ENCODE measurements at places on chromosomes 3 and 15.

DNA sequence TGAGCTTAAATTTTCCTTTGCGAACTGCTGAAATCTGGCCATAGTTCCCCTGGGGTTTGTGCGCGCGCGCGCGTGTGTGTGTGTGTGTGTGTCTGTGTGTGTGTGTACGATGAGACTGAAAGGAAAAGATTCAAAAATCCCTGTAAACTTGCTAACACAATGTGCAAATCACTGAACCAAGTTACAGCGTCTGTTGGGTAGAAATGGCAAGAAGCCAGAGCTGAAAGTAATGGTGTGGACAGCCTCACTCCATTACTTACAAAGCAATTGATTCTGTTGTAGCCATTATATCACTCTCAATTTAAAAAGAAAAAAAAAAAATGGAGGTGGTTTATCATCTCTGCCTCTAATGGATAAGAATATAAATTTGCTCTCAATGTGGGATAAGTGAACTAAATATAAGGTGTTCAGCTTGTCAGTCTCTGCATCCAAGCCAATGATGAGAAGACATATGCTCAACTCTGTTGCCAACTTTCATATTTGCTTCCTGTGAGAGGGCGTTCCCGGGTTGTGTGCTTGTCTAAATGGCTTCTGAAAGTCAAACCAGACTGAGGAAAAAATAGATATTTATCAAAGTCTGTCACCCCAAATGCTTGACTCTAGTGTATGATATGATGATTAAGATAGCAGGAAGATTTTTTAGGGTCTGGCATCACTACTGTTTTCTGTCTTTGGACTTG is 422.2 kb downstream of the ZNF385D start:
- DNase-seq = no peak

DNA sequence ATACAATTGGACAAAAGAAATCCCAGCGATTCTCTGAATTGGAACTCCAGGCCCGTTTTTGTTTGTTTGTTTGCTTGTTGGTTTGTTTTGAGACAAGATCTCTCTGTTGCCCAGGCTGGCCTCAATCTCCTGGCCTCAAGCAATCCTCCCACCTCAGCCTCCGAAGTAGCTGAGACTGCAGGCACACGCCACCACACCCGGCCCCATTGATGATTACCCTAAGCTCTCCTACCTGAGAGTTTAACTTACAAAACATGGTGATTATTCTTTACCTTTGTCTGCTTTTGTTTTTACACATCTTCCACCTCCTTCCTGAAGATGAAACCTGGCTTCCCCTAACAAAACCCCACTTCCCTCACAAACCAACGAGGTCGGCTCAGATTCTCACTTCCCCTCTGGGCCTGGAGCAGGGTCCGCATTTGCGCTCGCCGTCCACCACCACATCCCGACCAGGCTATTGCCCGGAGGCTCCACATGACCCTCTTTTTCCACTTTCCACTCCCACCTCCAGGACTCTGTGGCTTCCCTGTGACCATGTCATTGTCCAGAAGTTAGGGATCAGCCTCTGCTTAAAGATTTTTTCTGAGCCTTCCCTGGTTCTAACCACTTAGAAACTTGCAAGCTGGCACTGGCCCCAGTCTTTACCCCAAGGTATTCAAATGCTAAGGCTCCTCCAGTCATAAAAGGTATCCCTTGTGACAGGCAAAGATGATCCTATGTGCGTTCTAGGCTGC is 14.8 kb downstream of the KLHL6 start:
- DNase-seq = no peak

GRCh38 chr3:48835650-48836366 is 11.9 kb downstream of the PRKAR2A start:
- no peak for DNase-seq

DNA sequence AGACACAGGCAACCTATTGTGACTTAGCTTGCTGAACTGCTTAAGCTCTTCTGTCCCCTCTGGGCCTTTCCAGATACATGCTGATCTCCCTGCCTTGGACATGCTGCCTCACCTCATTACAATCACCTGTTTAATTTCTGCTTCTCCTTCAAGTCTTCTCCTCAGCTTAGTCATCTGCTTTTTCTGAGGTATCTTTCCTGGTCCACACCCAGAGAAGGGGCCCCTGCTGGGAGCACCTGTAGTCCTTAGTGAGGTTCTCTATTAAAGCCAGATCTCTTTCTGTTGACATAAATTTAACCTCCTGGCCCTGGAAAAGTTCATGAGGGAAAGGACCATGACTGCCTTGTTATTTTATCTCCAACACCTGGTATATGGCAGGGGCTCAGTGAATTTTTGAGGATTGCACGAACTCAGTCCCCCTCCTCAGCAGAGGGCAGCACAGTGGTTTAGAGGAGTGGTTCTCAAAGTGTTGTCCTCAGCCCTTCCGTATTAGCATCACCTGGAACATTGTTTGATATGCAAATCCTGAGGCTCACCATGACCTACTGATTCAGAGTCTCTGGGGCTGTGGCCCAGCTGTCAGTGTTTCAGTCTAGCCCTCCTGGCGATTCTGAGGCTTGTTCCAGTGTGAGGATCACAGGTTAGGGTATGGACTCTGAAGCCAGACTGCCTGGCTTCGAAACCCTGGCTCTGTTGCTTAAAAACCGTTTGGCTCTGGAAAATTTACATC is 12.7 kb downstream of the COL6A6 start:
- DNase-seq = no peak

DNA sequence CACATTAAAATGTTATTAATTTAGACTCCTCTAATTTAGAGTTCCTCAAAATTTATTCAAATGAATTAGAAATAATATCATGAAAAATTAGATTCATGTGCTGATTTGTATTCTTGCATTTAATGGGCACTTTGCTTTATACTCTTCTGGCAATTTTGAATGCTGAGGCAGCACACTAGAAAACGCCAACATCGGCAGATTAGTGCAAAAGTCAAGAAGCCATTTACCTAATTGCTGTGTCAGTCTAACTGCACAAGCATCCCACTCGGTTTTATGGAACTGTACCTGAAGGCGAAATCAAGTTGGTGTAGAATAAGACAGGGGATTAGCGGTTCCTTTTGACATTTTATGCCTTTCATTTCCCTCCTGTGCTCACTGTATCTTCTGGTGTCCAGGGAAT is 382.0 kb downstream of the ROBO2 start:
- no peak for DNase-seq

GRCh38 chr3:189267981-189268613 is 96.3 kb downstream of the TPRG1 start:
- peak; percentile 12 for DNase-seq

- no peak for DNase-seq
Observed at GRCh38 chr3:42045708-42046243, 45.4 kb upstream of the TRAK1 start.

DNA sequence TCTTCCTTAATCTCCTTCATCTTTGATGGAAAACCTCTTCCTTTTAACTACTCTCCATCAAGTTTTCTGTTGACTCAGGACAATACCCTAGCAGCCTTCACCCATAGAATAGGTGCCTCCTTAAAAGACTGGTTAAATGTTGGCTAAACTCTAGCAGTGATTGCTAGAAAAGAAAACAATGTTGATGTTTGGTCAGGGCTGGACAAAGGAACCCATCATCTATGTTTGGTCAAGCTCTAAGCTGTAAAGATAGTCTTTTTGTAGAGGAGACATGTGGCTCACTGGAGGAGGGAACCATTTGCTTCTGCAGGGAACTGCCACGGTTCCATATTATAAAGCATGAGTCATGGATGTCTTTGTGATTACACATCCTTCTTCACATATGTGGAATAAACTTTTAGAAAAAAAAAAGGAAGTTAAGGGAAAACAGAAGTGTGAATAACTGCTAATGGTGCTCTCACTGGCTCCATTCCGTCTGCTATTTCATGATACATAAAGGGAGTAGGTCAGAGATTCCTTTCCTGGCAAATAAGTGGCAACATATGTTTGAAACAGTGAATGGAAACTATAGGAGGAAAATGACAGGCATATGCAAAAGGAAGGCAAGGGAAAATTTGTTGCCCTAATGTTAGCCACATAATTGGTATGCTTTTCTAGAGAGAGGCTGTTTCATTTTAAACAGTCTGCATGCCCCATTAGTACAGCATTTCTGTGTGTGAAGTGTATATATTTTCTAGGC is 78.2 kb downstream of the CMSS1 start:
- DNase-seq = peak; percentile 50

DNA sequence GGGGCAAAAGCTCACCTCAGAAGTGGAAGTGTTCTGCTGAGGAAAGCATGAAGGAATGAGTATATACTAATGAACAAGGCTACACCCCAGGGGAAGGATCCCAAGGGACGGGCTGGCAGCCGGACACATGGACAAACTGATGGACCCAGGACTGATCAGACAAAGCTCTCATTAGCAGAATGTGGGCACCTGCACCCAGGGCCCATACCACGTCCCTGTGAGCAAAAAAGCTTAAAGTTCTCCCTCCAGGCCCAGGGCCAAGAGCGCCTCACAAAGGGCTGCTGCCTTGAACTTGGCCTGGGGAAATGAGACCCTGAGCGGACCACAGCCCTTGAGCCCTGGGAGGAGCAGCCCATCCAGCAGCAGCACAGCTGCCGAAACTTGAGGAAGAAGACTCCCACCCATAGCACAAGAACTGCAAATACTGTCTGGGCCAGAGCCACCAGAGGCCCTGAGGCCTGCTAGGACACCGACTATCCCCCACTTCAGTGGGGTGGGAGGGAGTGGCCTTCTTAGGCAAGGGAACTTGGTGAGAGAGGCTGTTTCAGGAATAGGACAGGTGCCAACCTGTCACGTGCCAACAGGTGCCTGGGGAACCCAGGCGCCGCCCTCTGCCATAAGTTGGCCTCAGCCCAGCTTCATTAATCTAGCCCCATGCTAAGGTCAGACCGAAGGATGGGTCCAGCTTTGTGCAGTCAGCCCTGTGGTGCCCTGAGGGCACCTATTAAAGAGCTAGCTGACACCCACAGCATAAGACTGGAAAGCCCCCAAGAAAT is 2.3 kb upstream of the GMPPB start:
- no peak for DNase-seq

- DNase-seq = no peak
Observed at GRCh38 chr3:140013220-140013619, 78.2 kb downstream of the CLSTN2 start.
